ENCODE measurements at places on chromosomes 4 and X.
A peak's percentile ranks its signal among the peaks of the same experiment; 100 is the strongest.

DNA sequence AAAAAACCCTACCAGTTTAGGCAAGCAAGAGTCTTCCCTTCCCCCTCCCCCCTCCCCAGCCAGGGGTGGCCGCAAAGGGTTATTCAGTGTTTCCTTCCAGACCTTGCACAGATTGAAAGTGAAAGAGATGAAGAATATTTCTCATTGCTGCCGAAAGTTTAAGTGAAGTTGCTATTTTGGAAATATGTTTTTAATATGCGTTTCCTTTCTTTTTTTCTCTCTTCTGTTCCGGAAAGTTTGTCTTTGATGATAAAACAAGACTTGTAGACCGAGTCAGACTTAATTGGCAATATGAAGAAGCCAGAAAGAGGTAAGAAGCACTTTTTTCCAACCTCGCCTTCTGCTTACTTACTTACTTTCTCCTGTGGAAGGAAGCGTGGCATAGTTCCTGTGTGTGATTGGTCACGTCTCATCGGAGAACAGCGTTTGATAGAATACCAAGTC, 58.5 kb upstream of the CLCN4 start:
- peak; percentile 46 for DNase-seq

DNA sequence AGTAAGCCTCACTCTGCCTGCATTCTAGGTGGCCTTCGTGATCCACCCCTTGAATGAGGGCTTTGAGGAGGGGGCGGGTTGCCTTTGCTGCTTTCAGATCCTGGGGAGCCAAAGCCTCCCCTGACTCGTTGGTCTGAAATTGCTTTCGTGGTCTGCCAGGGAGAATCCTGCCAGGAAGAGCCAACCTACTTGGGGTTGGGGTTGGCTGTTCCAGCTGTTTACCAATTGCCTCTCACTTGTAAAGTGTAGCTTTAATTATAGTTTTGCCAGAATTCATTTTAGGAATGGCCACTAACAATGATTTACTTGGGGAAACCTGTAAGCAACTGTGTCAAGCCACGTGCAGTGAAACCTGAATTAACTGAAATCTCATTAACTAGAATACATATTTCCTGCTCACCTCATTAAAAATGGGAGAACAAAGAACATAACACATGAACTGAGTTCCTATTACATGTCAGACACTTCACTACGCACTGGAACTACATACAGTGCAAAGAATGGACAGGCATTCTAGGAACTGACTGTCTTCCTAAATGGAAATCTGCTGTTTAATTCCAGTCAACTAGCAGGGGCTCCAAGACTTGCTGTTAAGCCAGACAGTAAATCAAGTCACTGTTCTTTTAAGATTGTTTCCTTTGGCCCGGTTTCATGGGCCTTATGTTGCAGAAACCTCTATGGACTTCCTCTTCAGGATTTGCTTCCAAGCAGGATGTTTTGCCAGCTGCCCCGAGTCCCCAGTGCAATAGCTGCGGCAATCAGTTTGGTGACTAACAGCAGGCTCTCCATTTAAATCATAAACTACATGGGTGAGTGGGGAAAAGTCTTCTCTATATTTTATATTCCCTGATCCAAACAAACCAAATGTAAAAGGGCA, 16.4 kb upstream of the NKRF start:
- DNase-seq: no peak

GRCh38 chrX:96403446-96403845, 281.2 kb upstream of the DIAPH2 start:
- DNase-seq: no peak

GRCh38 chr4:153362184-153362583, 17.7 kb downstream of the MND1 start:
- DNase-seq: no peak

DNA sequence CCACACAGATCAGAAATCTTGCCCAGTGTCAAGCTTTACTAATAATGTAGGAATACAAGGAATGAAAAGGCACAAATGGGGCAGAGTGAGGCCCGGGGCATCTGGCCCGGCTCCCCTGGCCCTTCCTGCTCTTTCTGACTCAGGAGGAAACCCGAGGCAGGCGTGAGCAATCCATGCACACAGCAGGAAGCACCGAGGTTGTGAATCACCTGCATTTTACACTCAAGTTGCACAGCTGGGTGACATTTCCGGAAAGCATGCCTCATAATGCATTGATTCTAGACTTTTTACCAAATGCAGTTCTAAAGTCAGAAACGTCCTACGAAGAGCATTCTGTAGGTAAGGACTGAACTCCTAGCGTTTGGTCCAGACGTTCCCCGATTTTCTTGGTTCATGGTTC, 38.9 kb downstream of the PRIMPOL start:
- DNase-seq: no peak

DNA sequence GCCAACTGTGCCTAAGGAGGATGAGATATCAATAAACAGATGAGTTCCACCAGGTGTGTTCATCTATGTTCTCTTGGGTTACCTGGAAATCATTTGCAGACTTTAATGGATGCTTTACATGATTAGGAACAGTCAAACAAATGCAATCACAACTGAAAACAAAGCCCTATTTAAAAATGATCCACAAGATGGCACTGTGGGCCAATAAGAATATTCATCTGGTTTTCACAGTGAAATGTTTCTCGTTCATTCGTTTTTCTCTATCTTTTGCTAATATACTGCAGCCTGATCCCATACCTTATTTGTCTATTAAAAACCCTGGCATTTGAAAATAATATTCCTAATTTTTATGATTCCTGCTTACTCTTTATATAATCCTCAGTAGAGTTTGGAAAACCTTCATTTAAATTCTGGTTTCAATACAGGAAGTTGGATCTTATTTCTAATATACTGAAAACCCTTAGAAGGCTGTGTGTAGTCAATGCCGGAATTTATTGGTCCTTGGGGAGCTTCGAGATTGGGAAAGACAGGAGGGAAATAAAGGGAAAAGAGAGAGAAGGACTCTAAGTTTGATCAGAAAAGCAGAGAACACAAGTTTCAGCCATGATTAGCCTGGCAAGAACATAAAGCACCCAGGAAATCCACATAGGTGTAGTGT, 63.8 kb upstream of the TAPT1 start:
- DNase-seq: no peak
